ENCODE measurements at places on chromosomes 16 and 17.
A peak's percentile ranks its signal among the peaks of the same experiment; 100 is the strongest.

DNA sequence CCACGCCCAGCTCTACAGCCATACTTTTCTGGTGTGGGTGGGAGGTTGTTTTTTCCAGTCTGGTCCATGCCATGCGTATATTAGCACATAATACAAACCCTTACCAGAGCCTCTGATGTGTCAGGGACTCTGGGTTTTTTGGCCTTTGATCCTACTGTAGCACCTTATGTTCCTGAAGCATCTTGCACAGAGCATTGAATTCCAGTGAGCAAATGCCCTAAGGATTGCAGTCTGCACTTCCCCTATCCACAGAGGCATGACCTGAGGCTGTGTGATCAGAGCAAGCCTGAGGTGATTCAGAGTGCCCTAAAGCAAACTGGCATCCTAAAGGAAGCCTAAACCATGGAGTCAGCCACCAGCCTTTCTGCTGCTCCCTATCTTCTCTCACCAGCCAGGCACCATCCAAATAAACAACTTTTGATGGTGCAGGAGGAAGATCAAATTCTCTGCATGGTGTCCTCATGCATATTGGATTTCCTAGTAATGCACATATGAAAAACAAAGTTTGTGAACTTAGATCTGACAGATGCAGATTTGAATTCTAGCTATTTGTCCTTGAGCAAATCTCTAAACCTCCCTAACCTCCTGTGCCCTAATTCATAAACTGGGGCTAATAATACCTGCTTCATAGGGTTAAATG lies 41.2 kb upstream of the HAS3 start:
- DNase-seq: no peak

DNA sequence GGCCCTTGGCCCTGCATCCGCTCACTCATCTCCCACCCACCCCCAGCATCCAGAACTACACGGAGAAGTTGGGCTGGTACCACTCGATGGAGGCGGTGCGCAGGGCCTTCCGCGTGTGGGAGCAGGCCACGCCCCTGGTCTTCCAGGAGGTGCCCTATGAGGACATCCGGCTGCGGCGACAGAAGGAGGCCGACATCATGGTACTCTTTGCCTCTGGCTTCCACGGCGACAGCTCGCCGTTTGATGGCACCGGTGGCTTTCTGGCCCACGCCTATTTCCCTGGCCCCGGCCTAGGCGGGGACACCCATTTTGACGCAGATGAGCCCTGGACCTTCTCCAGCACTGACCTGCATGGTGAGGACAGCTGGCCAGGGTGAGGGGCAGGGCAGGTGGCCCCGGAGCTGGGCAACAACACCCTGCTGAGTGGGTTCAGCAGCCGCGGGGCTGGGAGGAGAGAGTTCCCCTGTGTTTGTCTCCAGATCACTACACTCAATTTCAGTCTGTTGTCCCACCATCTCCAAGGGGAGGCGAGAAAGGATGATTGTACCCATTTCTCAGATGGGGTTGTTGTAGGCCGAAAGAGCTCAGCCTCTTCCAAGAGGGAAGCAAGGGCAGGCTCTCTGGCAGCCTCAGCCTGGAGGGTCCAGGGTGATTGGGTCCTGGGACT lies 14.4 kb downstream of the MMP15 start:
- no peak for DNase-seq

- no peak for DNase-seq
These were observed 1.2 kb downstream of the MMP15 start for GRCh38 chr16:58026705-58027160.

GRCh38 chr17:81311946-81312345 lies 16.8 kb upstream of the SLC38A10 start:
- DNase-seq: no peak

- no peak for DNase-seq
These were observed 565 bp downstream of the WDR45B start for GRCh38 chr17:82647593-82648164.

- DNase-seq: no peak
These were observed 317 bp downstream of the CLTC start for GRCh38 chr17:59620064-59620359.

- DNase-seq: no peak
These were observed 73.7 kb upstream of the ZNF750 start for GRCh38 chr17:82913304-82914043.

GRCh38 chr16:86755571-86756006 lies 177.2 kb downstream of the FOXL1 start:
- no peak for DNase-seq

DNA sequence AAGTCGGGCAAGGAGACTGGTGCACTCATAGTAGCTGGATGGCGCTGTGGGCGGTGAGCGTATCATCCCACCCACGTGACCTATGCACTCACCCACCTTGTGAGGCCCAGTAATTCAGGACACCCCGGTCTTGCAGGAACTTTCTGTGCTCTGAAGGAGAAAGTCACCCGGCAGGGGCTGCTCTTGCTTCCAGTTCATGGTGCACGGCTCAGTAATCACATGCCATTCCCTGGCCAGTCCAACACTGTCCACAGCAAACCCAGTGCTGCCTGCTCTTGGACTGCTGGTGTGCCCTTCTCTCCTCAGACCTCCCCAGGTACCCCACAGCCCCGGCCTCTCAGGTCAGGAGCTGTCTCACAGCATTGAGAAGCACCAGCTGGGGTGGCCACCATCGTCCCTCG lies 16.4 kb upstream of the RHBDF2 start:
- no peak for DNase-seq

DNA sequence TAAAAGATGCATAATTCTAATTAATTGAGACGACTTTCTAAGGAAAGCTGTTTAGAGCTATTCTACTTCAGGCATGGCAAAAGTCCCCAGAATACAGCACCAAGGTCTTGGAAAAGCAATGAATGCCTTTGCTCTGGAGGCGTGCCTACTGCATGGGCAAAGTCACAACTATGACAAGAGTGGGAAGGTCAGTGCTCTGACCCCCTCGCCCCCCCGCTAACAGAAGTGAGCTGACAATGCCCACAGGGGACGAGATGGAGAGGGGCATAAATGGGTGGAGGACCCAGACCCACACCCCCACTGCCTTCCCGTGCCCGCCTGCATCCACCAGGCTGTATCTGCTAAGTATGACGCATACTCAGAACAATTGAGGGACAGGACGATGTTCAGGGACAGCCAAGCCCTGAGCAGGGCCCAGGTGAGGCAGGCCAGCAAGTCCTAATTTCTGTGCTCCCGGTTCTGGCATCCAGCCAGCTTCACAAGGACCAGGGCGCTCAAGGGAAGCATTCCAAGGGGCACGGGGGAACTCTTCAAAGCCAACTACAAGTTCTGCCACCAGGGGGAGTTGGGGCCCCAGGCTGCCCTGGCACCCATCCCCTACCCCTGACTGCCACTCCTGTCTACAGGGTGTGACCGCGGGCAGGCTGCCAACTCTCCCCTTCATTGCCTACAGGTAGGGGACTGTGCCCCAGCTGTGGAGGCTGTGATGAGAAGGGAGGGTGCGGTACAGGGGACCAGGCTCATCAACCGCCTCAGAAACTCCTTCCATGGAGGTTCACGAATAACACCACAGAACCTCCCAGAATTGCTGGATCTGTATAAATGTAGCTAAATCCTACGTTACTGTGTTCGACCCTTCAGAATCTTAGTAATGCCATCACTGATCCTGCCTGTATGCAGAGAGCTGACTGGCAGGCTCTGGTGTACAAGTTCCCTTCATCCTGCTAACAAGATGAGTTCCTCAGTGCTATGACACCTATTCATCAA lies 20.8 kb downstream of the NPRL3 start:
- peak; percentile 15 for DNase-seq

GRCh38 chr16:4847774-4848587 lies 700 bp downstream of the UBN1 start:
- no peak for DNase-seq

DNA sequence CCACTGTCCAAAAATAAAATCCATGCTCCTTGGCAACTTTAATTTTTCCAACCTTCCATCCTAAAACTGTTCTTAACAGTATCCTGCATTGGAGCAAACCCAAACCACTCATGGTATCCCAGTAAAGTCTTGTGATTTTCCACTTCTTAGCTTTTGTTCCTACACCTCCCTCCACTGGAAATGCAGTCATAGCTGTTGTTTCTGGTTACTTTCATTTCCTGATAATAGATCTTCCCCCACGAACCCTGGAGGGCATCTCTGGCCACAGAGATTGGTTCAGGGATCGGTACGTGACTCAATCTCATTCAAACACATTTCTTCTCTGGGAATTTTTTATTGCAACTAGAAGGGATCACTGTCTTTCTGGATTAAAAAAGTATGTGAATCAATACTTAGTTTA lies 276.0 kb downstream of the GRIN2A start:
- no peak for DNase-seq

DNA sequence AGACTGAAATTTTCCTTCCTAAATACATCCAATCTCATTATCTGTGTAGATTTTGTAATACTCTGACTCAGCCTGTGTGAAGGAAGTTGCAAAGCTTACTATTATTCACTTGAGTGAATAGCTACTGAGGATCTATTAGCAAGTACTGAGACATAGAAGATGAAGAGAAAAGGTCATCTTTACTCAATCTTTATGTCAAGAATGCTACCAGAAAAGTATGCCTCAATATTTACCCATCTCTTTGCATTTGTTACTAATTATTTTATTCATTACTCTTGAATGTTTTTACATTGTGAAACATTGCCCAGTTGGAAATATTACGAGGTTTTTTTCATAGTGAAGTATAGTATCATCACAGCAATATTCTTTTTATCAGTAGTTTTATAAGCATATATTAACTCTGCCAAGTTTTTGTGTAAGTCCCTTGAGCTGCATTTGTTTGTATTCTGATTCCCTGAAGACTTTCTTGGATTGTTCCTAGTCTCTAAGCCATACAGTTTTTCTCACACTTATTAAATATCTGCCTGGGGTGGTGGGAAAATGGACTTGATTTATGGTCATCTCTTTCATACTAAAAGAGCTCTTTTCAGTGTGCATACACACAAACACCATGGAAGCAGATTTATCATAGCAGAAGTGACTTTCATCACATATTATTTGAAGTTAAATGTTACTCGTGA lies 110.4 kb downstream of the MRTFB start:
- DNase-seq: no peak

- no peak for DNase-seq
These were observed 190.7 kb downstream of the AXIN2 start for GRCh38 chr17:65370669-65371131.

- DNase-seq: no peak
These were observed 4.2 kb downstream of the NR1D1 start for GRCh38 chr17:40095944-40096791.
